GM18507 (cell line): ENCODE measurements at places on chromosomes 7 and 10.

DNA sequence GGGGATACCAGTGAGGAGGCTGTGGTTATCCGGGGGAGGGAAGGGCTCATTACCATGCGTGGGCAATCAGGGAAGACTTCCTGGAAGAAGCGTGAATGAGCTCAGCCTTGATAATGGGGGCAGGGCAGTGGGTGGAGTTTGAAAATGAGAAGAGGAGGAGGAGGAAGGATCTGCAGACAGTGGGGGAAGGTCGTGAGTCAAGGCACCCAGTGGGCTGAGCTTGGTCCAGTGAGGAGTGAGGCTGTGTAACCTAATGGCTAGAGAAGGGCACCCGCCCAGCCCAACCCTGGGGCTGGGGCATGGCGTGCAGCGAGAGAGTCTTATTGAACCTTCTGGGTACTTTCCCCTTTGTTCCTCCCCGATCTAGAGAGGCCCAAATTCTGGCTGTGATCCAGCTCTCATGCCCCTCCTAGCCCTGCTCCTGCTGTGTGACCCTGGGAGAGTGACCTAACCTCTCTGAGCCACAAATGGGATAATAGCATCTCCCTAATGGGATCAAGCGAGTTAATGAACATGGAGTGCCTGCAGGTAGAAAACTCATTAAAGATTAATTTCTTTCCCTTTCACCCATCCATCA lies 31.5 kb downstream of the CLIP2 start:
- DNase-seq: no peak

DNA sequence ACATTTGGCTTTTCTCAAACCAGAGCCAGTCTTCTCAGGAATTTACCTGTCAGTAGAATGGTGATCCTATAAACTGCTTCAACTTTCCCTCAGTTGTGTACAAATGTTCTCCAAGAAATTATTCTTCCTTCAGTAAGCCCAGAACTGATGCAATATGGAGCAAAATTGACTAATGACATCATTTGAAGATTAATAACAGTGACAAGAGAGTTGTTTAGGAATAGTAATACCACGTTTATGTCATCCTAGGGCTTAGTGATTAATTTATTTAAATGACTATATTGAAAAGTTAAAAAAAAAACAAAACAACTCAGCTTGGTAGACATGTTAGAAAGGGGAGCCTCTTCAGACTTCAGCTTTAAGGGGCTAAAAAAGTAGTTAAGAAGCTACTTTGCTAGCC lies 933.2 kb downstream of the GATA3 start:
- DNase-seq: no peak

DNA sequence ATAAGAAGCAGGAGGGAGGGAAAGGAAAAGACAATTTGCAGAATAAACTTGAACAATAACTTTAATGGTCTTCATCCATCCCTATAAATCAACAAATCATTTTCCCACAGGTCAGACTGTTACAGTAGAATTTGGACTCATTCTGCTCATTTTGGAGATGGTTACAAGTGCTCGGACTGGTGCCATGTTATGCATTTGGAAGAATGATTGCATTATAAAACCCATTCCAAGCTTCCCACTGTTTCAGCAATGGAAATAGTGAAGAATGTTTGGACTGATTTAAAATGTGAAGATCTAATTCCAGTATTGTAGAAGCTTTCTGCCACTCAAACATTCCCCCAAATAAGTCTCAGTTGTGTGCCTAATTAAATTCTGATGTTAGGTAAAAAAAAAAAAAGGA lies 99.7 kb upstream of the ZEB1 start:
- no peak for DNase-seq

GRCh38 chr7:158246272-158246959 lies 341.2 kb downstream of the PTPRN2 start:
- DNase-seq: no peak

DNA sequence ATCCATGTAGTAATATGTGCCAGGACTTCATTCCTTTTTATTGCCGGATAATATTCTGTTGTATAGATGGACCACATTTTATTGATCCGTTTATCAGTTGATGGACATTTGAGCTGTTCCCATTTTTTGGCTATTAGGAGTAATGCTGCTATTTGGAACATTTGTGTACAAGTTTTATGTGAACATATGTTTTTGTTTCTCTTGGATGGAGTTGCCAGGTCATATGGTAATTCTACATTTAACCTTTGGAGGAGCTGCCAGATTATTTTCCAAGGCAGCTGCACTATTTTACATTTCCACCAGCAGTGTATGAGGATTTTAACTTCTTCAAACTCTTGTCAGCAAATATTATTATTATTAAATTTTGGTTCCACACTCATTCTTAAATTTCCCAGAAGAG lies 59.2 kb downstream of the C10orf90 start:
- DNase-seq: no peak

GRCh38 chr10:49089557-49090188 lies 25.6 kb downstream of the VSTM4 start:
- DNase-seq: no peak

DNA sequence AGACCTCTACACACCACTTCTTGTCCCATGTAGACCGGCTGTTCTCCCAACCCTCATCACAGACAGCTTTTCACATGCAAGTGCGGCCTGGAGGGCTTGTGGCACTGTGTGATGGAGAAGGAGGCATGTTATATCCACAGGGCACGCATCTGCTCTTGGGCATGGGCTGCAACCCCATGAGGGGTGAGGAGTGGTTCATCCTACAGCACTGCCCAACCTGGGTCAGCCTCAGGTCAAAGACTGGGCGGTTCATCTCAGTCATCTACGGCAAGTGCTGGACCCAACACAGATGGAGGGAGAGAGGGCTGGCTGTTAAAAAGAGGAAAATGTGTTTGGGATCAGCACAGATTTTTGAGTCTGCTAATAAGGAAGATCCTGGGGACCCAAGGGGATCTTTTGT lies 2.2 kb downstream of the FSCN3 start:
- no peak for DNase-seq

GRCh38 chr7:44977304-44977958 lies 1.4 kb downstream of the MYO1G start:
- no peak for DNase-seq

GRCh38 chr7:109844362-109844761 lies 1246.6 kb upstream of the LRRN3 start:
- DNase-seq: no peak

DNA sequence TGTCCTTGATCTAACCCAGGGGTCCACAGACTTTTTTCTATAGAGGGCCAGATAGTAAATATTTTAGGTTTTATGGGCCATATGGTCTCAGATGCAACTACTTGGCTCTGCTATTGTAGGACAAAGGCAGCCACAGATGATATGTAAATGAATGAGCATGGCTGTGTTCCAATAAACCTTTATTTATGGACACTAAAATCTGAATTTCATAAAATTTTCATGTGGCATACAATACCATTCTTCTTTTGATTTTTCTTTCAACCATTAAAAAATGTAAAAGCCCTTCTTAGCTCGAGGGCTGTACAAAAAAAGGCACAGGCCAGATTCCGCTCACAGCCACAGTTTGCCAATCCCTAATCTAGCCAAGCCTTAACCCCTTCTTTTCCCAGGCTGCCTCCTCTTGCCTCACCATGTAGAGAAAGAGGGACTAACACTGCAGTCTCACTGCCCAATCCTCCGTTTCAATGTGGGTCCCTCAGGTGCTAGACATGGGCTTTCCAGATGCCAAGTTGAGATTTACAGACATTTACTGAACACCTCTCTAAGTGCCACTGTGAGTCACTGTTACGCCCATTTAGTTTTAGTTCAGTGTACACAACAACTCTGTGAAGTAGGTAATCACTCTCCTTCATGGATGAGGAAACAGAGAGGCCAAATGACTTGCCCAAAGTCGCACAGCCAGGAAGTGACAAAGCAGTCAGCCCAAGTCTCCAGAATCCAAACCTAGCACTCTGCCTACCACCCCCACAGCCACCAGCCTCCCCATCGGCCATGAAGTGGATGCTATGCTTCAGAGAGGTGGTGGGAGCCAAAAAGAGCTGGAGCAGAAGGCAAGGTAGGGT lies 132.6 kb upstream of the PDLIM1 start:
- no peak for DNase-seq

DNA sequence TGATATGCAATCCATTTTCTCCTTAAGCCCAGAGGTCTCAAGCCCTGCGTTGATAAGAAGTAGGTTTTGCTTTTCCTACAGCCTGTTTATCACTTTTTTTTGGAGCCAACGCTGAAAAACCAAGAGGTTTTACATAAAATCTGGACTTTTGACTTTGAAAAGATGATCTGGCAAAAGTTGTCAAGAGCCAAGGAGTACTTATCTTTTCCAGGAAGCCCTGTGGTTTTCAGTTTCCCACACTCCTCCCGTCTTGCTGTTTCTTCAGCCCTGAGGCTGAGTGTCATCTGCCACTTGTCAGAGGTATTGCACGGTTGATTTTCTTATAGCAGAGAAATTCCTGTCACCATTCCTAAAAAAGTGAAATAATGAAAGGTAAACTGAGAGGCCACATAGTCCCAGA lies 108.7 kb downstream of the TYW1 start:
- DNase-seq: no peak

DNA sequence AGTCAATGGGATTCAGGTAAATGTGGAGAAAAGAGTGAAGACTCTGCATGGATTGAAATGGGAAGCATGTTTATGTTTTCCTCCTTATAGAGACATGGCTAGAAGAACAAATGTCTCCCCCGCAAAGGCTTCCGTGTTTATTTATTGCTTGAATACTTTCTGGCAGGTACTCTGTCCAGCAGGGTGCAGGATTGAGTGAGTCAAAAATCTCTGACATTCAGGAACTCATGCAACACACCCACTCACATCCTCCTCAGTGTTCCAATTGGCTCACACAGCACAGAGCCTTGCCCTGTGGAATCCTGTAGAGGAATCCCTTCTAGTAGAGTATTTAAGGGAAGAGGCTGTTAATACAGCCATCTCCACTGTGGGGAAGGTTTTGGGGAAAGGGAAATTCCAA lies 290.3 kb upstream of the VWC2 start:
- DNase-seq: no peak

DNA sequence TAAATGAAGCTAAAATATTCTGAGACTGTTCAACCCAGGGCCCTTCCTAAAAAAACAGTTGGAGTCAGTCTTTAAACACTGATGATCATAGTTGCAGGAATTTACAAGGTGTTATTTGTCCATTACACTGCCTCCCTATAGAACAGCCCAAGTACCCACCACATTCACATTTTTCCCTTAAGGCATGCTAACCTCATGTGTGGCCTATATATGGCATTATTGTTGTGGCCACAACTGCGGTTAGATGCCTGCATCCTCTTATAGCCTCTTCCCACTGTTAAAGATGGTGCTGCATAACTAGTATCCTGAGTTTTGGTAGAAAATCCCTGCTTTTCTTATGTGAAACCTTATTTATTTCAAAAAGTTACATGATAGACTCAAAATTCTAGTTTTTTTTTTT lies 287.9 kb upstream of the SEMA3A start:
- no peak for DNase-seq

- DNase-seq: no peak
Measured at GRCh38 chr7:25642849-25643248, 414.6 kb upstream of the NPVF start.
